ENCODE measurements at places on chromosomes 13 and 19.

GRCh38 chr13:112803422-112803821 is 113.6 kb downstream of the ATP11A start:
- no peak for DNase-seq

GRCh38 chr13:39881887-39882286 is 226.4 kb downstream of the COG6 start:
- no peak for DNase-seq

DNA sequence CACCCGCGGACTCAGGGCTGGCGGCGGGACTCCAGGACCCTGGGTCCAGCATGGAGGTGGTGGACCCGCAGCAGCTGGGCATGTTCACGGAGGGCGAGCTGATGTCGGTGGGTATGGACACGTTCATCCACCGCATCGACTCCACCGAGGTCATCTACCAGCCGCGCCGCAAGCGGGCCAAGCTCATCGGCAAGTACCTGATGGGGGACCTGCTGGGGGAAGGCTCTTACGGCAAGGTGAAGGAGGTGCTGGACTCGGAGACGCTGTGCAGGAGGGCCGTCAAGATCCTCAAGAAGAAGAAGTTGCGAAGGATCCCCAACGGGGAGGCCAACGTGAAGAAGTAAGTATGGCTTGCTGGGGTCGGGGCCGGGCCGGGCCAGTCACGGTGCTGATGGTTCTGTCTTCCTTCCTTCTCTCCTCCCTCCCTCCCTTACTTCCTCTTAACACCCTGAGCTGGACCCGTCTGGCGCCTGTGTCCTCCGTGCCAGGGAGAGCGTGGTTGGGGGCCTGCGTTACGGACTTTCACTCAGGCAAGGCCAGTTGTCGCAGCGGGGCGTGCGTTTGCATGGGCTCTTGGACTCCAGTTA is 1.4 kb downstream of the STK11 start:
- DNase-seq, result peak; percentile 40

- no peak for DNase-seq
Measured at GRCh38 chr19:17184371-17184841, 30.8 kb upstream of the USE1 start.

GRCh38 chr13:79898996-79899395 is 418.0 kb downstream of the NDFIP2 start:
- DNase-seq, result no peak

DNA sequence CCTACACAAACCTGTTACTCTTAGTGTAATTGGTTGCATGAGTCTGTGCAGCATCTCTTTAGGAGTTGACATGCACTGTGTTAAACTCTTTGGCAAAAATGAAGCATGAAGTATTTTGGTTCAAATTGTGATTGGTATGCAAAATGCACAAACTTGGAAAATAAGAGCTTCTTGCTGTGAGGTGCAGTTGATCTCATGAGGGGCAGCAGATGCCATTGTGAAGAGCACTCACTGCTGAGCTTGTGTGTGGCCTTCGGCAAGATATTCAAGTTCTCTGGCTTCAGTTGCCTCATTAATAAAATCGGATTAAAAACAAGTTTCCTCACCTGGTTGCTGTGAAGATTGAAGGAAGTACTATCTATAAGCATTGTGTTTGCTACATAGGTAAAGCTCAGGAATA is 142.3 kb downstream of the KATNAL1 start:
- DNase-seq, result no peak

- DNase-seq, result peak; percentile 57
Measured at GRCh38 chr19:55253842-55254624, 4.8 kb downstream of the PPP6R1 start.

DNA sequence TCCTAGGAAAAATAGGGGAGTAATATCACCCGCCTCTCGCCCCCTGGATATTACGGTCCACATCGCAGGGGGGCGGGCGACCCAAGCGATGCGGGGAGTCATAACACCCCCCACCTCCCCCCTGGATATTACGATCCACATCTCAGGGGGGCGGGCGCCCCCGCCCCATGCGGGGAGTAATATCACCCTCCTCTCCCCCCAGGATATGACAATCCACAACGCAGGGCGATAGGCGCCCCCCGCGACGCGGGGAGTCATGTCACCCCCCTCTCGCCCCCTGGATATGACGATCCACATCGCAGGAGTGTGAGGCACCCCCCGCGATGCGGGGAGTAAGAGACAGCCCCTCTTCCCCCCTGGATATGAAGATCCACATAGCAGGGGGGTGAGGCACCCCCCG is 684.4 kb upstream of the PCDH9 start:
- DNase-seq, result no peak

DNA sequence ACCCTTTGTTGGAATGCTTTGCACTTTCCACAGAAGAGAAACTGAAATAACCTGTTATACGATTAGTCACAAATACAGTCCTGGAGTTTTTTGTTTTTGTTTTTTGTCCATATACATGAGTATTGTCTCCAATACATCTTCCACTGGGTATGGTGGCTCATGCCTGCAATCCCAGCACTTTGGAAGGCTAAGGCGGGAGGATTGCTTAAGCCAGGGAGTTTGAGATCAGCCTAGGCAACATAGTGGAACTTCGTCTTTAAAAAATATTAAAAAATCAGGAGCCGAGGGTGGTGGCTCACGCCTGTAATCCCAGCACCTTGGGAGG is 25.0 kb downstream of the AP2S1 start:
- DNase-seq, result no peak

DNA sequence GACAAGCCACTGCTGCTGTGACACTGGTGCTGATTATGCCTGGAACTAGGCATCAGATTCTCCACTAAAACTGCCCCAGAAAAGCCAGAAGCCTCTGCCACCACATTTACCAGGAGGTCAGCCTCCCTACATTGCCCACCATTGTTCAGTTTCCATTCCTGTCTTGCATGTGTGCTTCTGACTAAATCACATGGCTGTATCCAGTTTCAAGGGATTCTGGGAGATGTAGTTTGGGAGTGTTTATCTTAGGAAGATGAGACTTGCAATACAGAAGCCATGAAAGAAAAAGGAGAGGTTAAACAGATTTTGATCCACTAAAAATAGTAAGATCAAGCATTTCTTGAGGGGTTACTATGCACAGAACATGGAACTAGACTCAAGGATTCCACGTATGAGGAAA is 40.7 kb upstream of the SERPINE3 start:
- DNase-seq, result no peak

- DNase-seq, result peak; percentile 86
Measured at GRCh38 chr19:12676384-12676792, 5.3 kb downstream of the DHPS start.

DNA sequence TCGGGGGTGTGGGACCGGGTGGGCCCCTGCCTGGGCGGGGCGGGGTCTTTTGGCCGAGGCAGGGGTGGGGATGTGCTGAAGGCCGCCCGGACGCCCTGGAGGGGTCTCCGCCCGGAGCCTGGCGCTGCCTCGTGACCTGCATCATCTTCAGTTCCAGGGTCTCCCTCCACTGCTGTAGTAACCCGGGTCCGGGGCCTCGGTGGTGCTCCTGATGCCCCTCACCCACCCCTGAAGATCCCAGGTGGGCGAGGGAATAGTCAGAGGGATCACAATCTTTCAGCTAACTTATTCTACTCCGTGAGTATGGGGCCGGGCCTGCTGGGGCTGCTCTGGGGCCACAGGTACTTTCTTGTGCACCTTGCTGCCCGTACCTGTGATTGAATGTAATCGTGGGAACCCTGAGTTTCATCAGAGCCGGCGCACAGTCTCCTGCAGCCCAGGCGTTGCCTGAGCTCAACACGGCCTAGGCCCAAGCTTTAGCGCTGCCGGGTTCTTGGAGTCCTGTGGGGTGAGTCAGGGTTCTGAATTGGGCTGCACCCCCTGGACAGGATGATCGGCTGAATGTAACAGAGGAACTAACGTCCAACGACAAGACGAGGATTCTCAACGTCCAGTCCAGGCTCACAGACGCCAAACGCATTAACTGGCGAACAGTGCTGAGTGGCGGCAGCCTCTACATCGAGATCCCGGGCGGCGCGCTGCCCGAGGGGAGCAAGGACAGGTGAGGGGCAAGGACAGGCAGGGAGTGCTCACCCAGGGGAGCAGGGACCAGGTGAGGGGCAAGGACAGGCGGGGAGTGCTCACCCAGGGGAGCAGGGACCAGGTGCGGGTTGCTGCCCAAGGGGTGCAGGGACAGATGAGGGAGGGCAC is 10.5 kb downstream of the PEAK3 start:
- no peak for DNase-seq
